Fibroblast of skin of left quadriceps (primary cell): ENCODE measurements at places on chromosomes 7 and 10.

GRCh38 chr10:72267381-72267780, 6.3 kb upstream of the DDIT4 start:
- no peak for DNase-seq

- DNase-seq: no peak
These were observed 4.4 kb downstream of the PKD1L1 start for GRCh38 chr7:47943676-47944474.

DNA sequence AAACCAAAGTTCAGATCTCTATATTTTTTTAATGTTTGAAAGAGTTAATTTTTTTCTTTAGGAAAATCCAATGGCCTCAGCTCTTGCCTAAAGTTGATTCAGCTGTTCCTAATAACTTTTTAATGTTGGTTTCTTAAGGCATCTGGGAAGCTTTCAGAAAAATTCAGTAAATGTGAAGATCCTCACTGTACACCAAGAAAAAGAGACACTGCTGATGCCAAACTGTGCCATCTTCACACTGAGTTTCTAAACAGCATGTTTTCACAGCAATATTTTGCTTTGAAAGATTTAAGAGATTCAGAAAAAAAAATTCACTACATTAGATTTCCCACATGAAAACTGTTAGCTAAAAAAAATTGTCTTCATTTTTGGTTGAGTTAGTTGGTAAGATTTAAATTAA, 249.4 kb downstream of the NEBL start:
- no peak for DNase-seq

DNA sequence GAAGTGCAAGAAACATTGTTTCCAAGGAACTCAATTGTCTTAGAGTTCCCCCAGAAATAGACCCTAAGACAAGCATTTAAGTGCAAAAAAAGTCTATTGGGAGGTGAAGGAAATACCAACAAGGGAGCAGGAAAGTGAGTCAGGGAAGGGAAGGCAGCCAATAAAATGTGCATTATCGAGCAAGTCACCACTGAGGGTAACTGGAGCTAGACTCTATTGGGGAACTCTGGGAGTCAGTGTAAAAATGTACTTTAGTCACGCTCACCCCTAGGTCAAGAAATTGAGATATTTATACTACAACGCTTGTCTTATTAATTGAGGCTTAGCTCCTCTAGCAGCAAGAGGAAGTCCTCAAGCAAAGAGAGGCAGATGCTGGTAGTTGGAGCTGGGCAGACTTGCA, 137.7 kb downstream of the RTKN2 start:
- peak; percentile 76 for DNase-seq

GRCh38 chr7:43118313-43118712, 5.9 kb downstream of the HECW1 start:
- DNase-seq: peak; percentile 51
